Vagina (tissue), 2 donors: ENCODE measurements at places on chromosomes 3 and 15.

DNA sequence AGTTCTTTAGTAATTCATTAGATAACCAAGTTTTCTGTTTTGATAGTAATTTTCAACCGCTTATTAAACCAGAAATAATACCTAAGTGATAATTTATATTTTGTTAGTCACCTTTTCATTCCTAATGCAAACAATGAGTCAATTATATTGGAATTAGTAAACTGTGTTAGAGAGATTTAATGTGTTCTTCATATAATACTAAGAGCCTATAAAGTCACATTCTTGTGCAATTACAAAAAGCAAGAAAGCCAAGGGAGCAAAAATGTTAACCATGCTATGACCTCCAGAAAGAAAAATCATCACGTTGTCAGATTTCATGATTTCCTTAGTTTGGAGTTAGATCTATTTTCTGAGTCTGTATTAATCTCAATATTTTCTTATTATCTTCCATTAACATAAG is 108.8 kb upstream of the SAMMSON start:
- DNase-seq: no peak

- no peak for DNase-seq
These were observed 44.6 kb downstream of the SEMA3G start for GRCh38 chr3:52400275-52400793.

GRCh38 chr3:152738656-152739055 is 96.3 kb upstream of the P2RY1 start:
- DNase-seq: no peak

DNA sequence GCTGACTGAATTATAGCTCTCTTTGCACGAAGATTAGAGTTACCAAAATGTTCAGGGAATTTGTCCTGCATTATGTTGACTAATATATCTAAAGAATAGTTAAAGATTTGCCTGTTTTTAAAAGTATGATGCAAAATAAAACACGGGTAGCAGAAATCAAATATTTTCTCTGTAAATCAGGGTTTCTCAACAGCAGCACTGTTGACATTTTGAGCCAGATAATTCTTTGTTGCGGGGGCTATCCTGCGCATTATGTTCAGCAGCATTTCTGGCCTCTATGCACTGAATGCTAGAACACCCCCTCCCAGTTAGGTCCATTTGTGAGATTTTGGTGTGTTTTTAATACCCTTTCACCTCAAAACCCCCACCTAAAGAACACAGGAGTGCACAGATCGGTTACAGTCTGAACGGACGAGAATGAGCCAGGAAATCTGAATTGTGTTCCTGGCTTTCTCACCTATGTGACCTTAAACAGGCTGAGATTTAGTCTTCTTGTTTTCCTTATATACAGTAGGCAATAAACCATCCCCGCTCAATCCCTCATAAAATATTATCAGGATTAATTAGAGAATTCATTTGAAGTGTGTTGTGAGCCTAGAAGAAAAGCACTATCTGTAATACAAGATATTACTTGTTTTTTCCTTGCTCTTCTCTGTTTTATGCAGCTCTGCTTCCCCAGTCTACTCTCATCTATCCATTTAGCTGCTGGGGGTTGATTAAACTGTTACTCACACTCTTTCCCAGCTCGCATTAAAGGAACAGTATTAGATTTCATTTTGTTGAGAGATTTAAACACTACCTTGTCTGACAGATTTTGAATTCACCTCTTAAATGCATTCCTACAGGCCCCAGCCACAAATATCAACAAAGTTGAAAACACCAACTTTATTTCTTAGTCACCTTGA is 247.5 kb upstream of the GOLIM4 start:
- DNase-seq: no peak

DNA sequence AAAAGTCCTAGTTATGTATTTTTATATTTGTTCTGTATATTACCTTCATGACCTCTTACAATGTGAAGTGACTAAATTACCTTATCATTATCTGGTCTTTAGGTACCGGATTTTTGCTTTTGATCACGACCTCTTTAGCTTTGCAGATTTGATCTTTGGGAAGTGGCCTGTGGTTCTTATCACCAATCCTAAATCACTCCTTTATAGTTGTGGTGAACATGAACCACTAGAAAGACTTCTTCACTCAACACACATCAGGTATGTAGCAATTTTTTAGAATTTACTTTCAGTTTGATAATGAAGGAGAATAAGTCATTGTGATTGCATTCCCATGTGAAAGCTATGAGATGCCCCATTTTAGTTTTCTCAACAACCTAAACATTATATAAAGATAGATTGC is 18.3 kb downstream of the TMEM62 start:
- no peak for DNase-seq

GRCh38 chr3:185645596-185646381 is 59.7 kb downstream of the SENP2 start:
- peak; percentile 84 for DNase-seq

DNA sequence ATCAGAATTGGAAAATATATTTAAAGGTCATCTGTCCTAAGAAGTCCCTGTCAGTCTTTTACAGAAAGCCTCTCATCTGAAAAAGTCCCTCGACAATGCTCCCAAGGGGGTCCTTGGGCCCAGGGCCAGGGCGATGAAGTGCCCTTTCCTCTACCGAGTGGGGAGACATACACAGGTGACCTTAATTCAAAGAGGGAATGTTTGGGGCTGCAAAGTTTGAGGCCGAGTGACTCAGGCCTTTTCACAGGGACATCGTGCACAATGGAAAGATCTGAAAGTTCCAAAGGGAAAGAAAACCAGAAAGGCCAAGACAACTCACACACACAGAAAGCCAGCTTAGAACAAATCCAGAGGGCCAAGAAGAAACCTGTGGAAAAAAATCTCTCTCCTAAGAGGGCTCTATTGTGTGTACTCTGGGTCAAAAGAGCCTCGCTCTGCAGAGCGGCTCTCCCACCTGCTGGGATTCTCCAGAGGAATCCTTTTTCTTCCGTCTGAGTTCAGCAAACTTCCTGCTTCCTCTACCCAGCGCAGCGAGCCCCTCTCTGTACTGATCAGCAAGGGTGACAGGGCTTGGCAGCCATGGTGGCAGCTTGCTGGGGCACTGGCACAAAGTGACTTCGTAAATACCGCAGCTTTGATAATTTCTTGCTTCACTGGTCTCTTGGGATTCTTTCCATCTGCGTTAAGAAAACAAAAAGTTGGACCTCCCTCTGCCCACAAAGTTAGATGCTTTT is 259.1 kb downstream of the OPA1 start:
- no peak for DNase-seq

GRCh38 chr3:7999384-7999783 is 502.2 kb upstream of the LMCD1 start:
- DNase-seq: no peak
